Cortex of kidney (tissue), 1 donor: ENCODE measurements at places on chromosomes 7 and 10.

- DNase-seq, result no peak
These were observed 52.5 kb downstream of the PRF1 start for GRCh38 chr10:70549962-70550458.

DNA sequence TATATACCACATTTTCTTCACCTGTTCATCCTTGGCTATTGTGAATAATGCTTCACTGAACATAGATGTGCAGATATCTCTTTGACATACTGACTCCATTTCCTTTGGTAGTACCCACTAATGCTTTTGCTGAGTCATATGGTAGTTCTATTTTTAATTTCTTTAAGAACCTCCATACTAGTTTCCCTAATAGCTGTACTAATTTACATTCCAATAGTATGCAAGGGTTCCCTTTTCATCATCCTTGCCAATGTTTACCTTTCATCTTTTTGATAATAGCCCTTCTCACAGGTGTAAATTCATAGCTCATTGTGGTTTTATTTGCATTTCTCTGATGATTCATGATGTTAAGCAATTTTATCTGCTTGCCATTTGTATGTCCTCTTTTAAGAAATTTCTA is 159.9 kb downstream of the CALCR start:
- no peak for DNase-seq

GRCh38 chr7:99398891-99399445 is 9.4 kb downstream of the PDAP1 start:
- DNase-seq, result no peak

GRCh38 chr7:125370502-125370901 is 440.9 kb upstream of the POT1 start:
- DNase-seq, result no peak
